ENCODE measurements at places on chromosomes 16 and 17.
A peak's percentile ranks its signal among the peaks of the same experiment; 100 is the strongest.

GRCh38 chr17:71063127-71063526 is 893.8 kb downstream of the KCNJ2 start:
- DNase-seq, result no peak

GRCh38 chr16:82582975-82583374 is 43.8 kb upstream of the CDH13 start:
- DNase-seq, result no peak

- no peak for DNase-seq
Observed at GRCh38 chr17:67542219-67543114, 165.4 kb downstream of the PITPNC1 start.

DNA sequence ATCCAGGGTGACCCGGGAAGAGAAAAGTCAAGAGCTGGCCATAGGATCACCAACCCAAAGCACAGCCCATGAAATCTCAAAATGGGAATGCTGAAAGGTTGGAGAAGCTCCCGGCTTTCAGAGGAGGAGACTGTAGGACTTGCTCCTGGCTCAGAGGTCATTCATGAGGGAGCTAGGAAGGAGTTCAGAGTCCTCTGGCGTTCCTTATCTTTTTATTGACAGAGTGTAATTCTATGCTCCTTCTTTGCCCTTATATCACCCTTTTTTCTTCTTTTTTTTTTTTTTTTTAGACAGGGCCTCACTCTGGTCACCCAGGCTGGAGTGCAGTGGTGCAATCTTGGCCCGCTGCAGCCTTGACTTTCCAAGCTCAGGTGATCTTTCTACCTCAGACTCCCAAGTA is 27.3 kb upstream of the CNOT1 start:
- DNase-seq, result no peak

DNA sequence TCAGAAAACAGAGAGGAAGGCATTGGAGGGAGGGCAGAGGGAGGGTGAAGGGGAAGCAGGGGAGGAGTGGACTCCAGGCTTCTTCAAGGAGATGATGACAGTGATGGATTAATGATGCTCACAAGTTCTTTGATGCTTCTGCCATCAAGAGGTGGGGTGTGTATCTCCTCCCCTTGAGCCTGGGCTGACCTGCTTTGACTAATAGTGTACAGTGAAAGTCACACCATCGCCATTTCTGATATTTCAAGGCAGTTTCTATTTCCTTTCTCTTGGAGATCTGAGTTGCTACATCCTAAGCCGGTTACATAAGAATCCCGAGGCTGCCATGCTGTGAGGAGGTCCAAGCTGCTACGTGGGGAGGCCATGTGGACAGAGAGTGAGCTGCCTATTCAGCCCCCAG is 312.5 kb downstream of the MAF start:
- DNase-seq, result peak; percentile 31

- no peak for DNase-seq
Observed at GRCh38 chr17:47934856-47935255, 6.5 kb upstream of the PNPO start.

GRCh38 chr17:13421581-13422130 is 180.1 kb downstream of the HS3ST3A1 start:
- DNase-seq, result no peak

DNA sequence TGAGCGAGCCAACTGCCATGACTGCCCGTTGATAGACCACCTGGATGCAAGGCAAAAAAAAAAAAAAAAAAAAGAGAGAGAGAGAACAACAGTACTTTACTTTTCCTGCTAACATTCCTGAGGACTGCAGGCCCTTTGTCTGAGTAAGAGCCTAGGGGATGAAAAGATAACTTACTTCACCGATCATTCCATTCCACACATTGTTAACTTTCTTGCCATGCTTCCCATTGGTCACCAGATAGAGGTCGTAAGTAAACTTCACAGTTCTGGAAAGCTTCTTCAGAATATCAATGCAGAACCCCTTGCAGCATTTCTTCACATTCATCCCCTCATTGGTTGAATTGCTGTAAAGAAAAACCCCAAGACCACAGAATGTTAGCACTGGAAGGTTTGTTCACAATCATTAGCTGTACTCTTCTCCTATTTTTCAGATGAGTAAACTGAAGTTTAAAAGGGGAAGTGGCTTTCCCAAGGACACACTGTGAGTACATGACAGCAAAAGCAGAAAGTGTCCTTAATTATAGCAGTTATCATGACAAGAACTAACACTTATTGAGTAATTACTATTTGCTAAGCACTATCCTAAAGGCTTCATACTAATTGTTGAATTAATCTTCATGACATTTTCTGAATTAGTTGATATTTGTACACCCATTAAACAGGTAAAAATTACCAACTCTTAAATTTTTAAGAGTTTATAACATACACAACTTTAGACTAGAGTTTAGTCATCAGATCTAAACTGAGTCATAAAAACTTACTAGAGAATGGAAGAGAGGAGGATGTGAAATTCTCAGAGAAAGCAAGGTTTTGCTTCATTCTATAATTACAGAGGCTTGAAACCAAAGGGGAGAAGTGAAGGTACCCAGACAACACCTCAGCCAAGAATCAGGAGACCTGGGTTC is 341.2 kb downstream of the GRIN2A start:
- DNase-seq, result no peak

- peak; percentile 45 for DNase-seq
Observed at GRCh38 chr17:43832976-43833829, at the start of gene MPP3. MPP3 (minus strand) TSS chr17:43833146; CDS start chr17:43831906, 1,240 bp downstream.

DNA sequence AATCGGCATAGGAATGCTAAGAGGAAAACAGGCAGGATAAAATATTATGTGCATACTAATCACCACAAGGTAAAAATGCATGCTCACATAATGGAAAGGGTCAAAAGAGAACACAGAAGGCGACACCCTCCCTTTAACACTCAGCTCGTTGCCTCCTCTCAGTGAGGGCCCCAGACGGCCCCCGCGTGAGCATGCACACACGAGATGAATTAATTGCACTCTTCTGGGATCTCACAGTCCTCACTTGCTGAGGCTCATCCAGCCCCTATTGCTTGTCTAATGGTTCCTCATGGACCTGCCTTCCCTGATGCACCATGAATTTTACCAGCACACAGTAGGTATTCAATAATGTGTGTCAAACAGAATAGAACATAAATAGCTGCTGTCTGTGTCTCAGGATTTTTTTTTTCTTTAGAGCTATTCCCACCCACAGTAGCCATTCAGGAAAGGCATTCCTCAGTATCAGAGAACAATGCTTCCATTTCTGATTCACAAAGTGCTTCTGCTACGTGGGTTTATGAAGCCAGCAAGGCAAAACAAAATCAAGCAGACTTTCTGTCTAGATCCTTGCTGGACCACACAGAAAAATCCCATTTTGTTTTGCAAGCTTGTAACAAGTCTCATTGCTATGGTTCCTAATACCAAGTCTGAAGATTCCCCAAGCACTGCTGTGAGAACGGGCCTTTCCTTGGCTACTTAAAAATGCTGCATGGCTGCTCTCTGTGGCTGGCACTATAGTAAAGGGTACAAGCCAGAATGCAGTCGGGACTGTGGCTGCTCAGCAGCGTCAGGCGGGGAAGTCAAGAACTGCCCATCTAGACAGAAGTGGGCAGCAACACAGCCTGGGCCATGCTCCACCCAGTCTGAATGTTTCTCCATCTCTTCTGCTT is 43.6 kb downstream of the TOM1L2 start:
- DNase-seq, result no peak

GRCh38 chr16:75943705-75944514 is 217.6 kb upstream of the CPHXL start:
- DNase-seq, result no peak

- no peak for DNase-seq
Observed at GRCh38 chr17:66401364-66401763, 99.0 kb downstream of the PRKCA start.

GRCh38 chr17:35376245-35376644 is 2.8 kb upstream of the SLFN11 start:
- DNase-seq, result peak; percentile 66

DNA sequence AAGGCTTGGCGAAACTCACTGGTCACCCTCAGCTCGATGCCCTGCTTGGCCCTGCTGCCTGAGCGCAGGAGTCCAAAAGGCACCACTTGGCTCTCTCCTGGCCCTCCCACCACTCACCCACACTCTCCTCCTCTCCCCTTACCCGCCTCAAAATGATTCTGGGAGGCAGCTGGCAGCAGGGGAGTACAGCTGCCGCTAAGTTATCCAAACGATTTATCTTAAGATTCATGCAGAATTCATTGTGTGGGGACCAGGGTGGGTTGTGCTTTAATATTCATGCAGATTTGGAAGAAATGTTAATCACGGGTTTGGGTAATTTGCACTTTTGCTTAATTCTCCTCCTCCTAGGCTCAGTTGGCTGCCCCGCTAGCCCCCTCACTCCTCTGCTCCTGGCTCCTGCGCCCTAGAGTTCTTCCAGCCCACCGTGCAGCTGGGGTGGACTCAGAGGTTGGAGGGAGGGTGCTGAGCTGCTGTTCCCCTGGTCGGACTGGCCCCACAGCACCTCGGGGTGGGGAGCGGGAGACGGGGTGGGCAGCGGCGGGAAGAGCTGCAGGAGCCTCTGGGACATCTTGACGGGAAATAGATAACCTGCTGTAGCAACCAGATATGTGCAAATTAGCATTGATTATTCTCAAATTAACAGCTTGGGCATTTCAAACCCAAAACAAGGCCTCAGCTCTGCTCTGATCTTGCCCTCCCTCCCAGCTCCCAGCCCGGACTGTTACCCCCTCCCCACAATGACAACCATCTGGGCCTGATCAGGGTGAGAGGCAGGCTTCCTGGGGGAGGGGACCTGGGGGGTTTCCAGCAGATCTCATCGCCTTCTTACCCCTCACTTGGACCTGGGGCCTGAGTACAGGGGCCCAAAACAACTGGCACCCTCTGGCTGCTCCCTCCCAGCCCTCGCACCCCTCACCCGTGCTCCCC is 122.6 kb upstream of the RPL38 start:
- no peak for DNase-seq

- DNase-seq, result no peak
Observed at GRCh38 chr16:1383556-1383955, 30.9 kb downstream of the UNKL start.

DNA sequence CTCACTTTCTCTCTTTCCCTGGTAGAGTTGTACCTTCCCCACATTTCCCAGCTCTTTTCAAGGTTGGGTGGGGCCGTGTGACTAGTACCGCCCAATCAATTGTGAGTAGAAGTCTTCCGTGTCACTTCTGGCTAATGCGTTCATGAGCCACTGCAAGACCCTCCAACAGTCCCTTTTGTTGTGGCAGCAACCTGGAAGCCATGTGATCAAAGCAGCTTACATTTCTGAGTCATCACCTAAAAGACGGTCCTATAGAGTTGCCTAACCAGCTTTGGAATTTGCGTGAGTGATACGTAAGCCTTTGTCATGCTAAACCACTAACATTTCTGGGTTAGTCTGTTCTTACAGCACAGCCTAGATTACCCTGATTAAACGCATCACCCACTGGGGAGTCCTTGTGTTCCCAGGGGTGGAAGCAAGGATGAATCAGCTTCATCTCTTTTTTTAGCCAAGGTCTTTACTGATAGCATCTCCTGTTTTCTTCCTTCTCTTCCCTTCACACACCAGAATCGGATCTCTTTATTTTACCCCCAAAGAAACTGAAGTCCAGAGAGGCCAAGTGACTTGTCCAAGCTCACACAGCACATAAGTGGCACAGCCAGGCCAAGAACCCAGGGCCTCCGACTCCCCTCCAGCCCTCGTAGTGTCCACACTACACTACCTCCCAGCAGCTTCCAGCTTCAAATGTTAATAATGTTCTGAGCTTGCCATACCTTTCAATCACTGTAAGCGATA is 366.3 kb upstream of the XYLT1 start:
- no peak for DNase-seq

DNA sequence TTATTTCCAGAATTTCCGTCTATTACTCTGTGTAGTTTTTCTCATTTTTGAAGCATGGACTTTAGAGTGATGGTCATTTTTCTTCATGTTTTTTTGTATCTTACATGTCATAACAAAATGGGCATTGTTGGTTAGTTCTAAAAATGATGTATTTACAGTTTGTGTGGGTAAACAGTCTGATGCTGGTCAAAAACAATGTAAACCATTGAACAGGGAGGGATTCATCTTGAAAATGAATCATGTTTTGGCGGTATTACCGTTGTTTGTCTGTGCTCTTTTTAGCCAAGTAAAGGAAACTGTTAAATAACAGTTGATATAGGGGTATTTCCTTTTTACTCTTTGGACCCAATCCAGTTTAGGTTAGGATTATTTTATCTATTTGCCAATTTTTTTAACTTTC is 315.8 kb downstream of the BCAS3 start:
- no peak for DNase-seq

- DNase-seq, result no peak
Observed at GRCh38 chr17:75819116-75819515, 25.1 kb downstream of the UNC13D start.

DNA sequence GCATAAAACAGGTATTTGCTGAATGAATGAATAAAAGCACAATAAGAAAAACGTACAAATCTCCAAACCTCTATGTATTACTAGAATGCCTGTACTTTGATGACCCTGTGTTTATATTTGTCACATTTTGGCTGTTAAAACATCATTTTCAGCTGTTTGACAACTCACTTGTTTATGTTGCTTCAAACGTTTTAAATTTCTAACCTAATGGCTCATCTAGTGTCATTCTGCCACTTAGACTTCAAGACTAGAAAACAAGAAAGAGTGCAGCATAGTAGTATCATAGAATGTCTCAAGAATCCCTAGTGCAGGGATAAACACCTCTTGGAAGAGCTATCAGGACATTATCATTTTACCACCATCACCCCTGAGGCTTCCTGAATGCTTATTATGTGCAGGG is 19.4 kb upstream of the PMP22 start:
- no peak for DNase-seq

- DNase-seq, result peak; percentile 23
Observed at GRCh38 chr17:67246653-67247415, 1.8 kb upstream of the HELZ start.

GRCh38 chr16:2005646-2006045 is 4.0 kb downstream of the ZNF598 start:
- DNase-seq, result peak; percentile 83

- no peak for DNase-seq
Observed at GRCh38 chr17:63702721-63703015, 2.7 kb upstream of the LIMD2 start.

GRCh38 chr16:46658925-46659324 is 30.1 kb downstream of the VPS35 start:
- DNase-seq, result peak; percentile 95

DNA sequence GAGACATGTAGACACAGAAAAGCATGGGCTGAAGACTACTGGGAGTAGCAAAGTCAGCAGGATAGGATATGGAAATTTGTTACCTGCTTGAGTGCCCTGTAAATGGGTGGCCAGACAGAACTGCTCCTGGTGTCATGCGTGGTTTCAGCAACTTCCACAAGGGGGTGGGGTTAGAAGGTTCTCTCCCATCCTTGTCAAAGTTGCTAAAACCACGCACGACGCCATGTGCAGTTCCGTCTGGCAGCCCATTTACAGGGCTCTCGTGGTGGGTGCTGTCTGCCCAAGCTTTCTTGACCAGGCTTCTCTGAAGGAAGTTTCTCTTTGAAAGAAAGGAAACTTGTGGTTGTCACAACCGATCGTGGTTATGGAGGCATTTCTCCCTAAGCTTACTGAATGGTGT is 6.9 kb upstream of the DBNDD1 start:
- peak; percentile 40 for DNase-seq

- DNase-seq, result peak; percentile 91
Observed at GRCh38 chr17:81831957-81832607, 1.0 kb downstream of the MCRIP1 start.

Measured in suppressor macrophage (primary cell).